ENCODE measurements at places on chromosomes 5 and 9. TPM values are rescaled to one million over a fixed set of nuclear protein-coding genes. Genes with fewer than 3 reads are reported as not detected.

GRCh38 chr9:127540664-127541041 lies 71.4 kb upstream of the STXBP1 start:
- DNase-seq: no peak

Gene PROB1
- 0.15 TPM for total RNA-seq

Gene NIPAL4
- total RNA-seq: 0.44 TPM

- DNase-seq: no peak
Measured at GRCh38 chr5:178544166-178544834, 45.9 kb downstream of the COL23A1 start.

Gene SPINK13
- total RNA-seq: not detected

DNA sequence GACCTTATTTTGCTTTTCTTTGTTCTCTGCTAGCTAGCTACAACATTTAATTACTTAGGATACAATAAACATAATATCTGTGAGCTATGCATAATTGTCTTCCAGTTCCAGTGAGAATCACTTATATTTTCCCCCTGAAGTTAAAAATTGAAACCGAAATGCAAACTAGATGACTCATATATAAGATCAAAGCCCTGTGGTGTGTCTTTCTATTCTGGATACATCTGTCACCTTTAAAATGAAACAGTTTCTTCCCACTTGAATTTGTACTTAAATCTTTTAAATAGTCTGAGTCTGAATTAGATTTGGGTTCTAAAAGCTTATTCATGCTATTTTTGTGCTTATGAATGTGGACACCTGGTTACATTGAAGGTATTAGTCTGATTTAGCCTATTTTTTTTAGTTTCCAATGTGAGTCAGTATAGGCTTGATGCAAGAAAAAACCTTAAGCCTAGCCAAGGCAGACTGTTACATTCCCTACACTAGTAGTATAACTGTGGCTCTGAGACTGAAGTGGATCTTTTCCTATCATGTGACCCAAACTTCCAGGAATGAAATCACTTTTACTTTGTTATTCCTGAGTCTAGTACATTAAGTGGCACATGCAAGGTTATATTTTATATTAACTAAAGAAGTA lies 703.5 kb upstream of the RGMB start:
- DNase-seq: peak; percentile 51

GRCh38 chr9:113355040-113355596 lies 5.8 kb downstream of the BSPRY start:
- DNase-seq: peak; percentile 34

GRCh38 chr9:121551985-121552753 lies 52.5 kb upstream of the GGTA1 start:
- DNase-seq: peak; percentile 70

All from M059J (cell line).